Stimulated activated CD4-positive, alpha-beta T cell treated with anti-CD3 and anti-CD28 coated beads, Interleukin-2, amount 100 ng/mL, for 24 hours (primary cell): ENCODE measurements at places on chromosomes 1 and 21.

DNA sequence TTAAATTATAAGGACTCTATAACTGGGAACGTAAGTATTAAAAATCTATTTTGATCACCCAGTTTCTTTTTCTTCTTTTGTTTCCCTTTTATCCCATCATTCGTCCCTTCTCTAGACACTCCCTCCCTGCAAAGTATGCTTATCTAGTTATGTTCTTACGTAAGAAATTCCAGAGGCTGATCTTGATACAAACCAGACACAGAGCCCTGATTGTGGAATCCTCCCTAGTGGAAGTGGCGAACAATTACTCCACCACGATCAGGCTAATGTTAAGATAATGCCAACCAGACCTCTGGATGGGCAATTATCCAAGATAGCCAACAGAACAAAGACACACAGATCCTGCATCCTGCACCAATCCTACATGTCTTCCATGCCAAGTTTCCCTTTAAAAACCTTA lies 1557.4 kb downstream of the PLA2G4A start:
- DNase-seq = no peak

DNA sequence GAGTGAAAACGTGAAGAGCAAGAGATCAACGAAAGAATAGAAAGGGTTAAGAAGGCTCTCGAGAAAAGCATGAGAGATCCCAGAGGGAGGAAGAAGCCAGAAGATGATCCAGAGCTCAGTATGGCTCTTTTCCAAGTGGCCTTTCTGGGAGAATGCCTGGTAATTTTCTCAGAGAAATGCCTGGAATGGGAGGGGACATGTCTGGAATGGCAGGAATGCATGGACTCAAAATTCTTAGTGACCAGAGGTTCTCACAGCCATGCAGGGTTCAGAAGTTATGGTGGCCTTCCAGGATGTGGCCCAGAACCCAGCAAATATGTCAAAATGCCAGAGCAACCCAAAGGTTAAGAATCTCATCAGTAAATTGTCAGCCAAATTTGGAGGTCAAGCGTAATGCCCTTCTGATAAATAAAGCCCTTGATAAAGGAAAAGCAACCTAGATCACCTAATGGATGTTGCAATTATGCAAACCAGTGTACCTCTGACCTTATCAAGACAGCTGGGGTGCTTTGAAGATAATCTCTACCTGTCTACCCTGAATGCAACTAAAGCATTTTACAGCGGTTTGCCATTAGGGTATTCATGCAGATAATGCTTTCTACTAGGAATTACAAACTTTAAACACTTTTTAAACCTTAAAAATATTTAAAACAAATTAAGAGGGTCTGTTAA lies 53.1 kb downstream of the NBPF6 start:
- DNase-seq = no peak

DNA sequence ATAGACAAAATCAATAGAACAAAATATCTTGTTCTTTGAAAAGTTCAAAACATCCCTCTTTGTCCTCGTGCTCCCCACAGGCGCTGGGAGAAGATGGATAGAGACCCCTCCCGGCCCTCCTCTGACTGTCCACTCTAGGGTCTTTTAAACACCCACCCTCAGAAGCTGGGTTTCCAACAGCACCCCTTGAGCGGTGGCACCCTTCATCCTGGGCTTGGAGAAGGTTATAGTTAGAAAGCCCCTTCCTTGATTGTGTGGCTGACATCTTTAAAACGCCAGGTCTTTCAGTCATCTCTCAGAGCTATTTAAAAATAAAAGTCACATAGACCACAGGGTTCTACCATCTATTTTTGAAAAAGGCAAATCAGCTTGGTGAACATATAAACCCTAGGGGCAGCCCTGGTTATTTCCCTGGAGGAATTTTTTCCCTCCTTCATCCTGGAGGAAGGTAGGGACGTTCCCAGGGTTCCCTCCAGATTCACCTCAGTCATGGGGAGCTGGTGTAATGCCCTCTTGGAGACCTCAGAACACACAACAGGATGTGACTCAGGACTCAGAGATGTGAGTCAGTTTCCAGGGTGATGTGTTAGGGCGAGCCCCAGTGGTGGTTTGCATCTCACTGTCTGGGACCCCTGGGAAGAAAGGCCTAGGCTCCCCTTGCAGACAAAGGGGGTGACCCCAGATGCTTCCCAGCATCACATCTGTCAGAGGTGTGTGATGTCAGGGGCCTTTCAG lies 138.5 kb downstream of the CLIC6 start:
- peak; percentile 72 for DNase-seq

DNA sequence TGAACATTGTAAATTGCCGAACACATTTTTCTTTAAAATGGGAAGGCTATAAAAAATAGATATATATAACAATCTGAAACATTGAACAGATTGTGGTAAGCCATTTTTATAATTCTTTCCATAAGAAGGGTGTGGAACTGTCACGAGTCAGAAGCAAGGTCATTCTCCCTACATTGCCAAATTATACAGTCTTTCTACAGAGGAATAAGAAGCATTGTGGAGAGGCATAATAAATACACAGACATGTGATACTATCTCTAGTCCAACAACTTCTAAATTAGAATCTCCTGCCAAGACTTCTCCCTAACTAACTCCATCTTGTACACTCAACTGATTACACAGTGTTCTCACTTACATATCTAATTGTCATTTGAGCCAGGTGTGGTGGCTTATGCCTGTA lies 227.9 kb downstream of the CENPF start:
- DNase-seq = no peak

DNA sequence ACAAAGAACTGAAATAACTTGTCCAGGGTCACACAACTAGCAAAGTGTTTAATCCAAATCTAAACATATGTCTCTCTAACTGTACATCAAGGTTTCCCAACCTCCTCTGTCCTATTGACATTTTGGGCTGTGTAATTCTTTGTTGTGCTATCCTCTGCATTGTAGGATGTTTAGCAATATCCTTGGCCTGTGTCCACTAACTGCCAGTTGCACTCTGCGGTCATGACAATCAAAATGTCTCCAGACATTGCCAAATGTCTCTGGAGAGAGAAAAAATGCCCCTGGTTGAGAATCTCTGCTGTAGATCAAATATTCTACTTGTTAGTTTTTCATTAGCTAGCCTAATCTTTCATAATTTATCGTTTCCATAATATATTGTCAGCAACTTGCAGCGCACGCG lies 353.4 kb upstream of the NEGR1 start:
- DNase-seq = no peak

- DNase-seq = no peak
Measured at GRCh38 chr1:203101813-203102634, 16.2 kb upstream of the MYOG start.

DNA sequence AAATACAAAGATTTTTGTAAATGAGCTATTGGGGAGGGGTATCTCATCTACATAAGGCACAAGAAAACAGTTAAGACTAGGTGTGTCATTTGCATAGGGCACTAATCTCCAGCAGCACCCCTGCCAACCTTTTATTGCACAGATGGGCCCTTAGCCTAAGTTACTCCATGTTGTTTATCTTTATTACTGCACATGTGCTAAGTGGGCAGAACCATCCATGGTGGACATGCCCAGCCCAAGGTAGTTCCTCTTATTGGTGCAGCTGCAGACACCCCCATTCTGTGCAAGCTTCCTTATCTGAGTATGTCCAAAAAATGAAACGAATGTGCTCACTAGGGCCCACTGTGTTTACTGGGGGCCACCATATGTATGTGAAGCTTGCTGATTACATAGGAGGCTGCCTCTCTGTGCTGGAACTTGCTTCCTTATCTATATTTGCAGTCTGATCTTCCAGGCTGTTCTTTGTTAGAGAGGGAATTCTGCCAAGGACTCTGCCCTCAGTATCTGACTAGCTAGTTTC lies 77.3 kb upstream of the NEK7 start:
- DNase-seq = no peak

DNA sequence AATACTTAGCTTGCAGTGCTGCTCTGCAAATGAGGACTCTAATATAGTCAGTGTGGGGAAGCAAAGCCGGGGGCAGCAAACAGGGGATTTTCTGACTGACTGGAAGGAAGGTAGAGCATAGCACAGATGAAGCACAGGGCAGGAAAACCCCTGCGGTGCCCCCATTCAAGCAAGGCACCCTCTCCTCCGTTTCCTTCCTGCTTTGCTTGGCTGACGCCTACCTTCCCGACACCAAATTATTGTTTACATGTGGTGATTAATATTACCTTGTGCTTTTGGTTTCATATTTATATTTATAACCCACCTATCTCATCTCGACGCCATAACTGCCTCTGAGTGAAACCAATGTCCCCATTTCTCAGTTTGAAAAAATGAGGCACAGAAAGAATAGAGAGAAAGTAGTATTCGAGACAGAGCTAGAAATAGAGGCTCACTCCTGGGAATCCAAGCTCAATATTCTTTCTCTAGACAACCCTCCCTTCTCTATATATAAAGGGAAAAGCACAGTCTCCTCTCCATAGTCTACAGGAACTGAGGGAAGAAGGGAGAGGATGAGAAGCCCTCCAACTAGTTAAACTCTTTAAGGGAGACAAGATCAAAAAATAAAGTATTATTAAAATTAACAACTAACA lies 41.3 kb downstream of the PIK3C2B start:
- peak; percentile 62 for DNase-seq

GRCh38 chr1:153568367-153569099 lies 2.9 kb upstream of the S100A2 start:
- DNase-seq = peak; percentile 89

DNA sequence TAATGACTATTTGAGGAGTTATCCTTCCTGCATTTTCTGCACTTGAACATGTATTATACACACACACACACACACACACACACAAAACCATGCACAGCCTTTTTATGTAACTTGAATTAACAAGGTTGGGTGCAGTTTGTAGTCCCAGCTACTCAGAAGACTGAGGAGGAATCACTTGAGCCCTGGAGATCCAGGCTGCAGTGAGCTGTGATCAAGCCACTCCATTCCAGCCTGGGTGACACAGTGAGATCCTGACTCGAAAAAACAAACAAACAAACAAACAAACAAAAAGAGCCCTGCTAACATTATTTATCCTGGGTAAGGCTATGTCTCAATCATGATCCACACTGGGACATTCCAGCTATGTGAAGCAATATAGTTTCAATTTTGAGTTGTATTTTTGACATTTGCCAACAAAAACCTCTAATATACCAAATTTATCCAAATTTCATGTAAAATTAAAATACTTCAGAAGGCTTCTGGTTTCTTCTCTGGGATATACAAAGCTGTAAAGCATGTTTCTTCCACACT lies 156.8 kb downstream of the NTPCR start:
- no peak for DNase-seq

- no peak for DNase-seq
Measured at GRCh38 chr1:118905196-118905595, 82.9 kb downstream of the TBX15 start.

DNA sequence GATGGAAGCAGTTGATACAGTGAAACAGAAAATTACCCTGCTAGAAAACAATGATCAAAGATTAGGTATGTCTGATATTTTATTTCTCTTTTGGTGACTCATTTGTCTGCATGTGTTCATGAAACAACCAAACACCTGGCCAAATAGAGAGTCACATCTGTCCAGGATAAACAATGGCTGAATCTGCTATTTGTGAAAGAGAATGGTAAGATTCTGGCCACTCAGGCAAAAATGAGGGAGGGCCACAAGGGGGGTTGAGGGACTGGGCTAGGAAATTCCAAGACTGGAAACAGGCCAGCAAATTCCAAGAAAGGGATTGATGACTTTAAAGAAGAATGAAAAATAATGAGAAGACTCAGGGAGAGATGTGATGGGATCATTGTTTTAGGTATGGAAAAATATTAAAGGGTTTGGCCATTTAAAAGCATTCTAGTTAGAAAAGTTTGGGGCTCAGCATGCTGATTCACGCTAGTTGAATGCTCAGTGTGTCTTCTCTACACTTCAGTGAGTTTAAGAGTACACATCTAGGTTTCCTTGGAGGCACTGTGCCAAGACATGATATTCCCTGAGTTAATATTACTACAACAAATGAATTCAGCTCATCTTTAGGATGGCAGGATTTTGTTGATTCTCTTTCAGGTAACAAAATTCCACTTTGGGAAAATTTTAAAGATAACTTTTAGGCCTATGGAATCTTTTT lies 44.9 kb downstream of the TRAF5 start:
- no peak for DNase-seq

DNA sequence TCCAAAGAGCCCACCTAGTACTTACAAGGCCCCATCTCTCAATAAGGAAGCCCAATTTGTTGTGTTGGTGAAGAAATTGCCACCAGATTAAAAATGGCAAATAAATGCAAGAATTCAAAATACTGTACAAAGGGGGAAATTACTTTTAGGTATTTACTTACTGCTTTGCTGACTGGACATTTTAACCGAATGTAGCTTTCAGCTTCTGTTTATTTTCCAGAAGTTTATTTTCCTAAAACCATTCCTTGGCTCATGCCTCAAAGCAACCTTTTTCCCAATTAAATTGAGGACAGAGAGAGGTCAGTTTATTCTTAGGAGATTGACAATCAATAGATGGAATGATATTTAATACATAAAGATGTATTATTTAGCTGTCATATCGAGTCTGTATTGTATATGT lies 47.6 kb upstream of the H6PD start:
- DNase-seq = no peak

GRCh38 chr1:64933296-64934070 lies 32.9 kb downstream of the JAK1 start:
- DNase-seq = no peak

GRCh38 chr1:7752512-7753417 lies 18.3 kb upstream of the VAMP3 start:
- peak; percentile 56 for DNase-seq

- DNase-seq = no peak
Measured at GRCh38 chr1:87129038-87129437, 199.6 kb upstream of the LMO4 start.

DNA sequence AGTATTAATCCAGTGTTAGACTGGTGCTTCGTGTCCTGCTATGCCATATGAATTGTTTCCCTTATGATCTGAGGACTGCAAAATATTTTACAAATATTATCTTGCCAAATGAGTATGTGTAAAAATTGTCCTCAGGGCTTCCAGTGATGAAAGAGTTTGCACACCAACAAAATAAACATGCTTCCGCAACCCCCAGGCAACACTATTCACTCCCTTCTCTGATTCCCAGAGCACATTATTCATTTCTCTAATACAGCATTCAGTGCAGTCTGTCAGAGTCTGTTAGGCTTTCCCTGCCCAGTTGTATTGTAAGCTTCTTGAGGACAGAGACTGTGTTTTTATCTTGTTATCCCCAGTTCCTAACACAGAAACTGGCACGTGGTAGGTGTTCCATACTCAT lies 409.9 kb upstream of the C1orf87 start:
- DNase-seq = no peak

GRCh38 chr21:44701023-44701400 lies 4.0 kb downstream of the KRTAP10-12 start:
- peak; percentile 1 for DNase-seq
